ENCODE measurements at places on chromosomes 3 and 15. TPM values are rescaled to one million over a fixed set of nuclear protein-coding genes. Genes with fewer than 3 reads are reported as not detected.

DNA sequence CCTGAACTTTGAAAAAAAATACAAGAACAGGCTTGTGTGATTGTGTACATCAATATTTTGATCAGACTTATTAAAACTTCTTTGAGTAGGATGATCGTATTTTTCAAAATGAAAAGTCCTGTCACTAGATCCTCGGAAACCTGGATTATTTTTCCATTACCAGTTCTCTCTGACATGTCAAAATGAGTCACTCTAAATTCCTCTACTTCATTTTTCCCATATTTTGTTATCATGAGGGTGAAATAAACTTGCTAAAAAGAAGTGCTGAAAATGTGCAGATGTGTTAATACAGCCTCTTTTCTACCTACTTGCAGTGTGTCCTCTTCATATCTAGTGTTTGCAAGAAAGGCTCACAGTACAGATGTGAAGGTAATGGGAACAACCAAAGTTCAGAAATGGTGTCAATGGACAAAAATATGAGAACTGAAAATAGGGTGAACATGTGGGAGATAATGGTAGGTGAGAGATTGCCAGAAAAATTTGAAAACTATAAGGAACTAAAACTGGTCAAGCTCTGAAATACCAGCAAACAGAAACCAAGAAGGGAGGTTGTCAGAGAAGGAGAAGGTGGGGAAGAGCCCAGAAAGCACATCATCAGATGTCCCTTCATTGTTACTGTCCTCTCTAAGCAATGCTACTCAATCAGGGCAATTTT, 108.2 kb downstream of the EOMES start:
- no peak for DNase-seq

Gene ZPLD1
- not detected for total RNA-seq

DNA sequence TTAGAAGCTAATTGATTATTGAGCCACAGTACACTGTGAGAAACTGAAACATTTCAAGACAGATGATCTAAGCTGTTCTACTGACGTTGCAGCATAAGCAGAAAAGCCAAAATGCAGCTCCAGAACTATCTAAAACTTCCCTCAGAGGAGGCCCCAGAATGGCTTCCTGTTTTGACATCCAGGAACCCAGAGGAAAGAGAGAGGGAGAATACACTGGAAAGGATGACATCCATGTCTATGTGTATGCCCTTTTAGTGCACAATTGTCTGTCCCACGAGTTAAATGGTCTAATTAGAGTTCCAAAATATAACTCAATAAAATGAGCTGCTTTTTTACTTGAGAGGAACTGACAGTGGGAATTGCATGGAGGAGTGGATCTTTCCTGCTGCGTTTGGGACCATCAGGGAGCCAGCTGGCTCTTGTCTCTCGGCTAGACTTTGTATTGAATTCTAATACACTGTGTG, 688.1 kb downstream of the ZNF385D start:
- no peak for DNase-seq

Gene SPESP1
- 0.51 TPM for total RNA-seq

DNA sequence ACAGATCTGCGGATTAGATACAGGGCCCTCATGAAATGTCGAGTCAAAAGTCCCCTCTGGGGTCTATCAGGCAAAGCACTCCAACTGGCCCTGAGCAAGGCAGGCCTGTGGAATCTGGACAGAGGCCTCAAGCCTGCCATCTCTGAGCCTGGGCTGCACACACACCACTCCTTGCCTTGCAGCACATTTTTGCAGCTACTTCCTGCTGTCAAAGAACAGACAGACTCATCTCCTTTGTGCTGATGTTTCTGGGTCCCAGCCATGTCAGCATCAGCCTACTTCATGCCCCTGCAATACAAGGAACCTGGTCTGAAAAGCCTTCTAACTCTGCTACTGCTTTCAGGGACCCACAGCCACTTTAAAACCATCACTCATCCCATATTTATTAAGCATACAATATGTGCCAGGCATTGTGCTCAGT, 60.6 kb upstream of the IL12A start:
- no peak for DNase-seq

- DNase-seq = no peak
These were observed 177.8 kb downstream of the OTOL1 start for GRCh38 chr3:161674402-161674801.

All from activated CD4-positive, alpha-beta T cell treated with anti-CD3 and anti-CD28 coated beads, Interleukin-2, amount 10 ng/mL, durations not matched to agents 24 days and 14 days (primary cell).